ENCODE measurements at places on chromosomes 2 and 18. TPM values are rescaled to one million over a fixed set of nuclear protein-coding genes. Genes with fewer than 3 reads are reported as not detected.

GNLY gene
- total RNA-seq: not detected

TFPI gene
- total RNA-seq: 43.4 TPM

CCDC178 gene
- total RNA-seq: 2.9 TPM

FAM228A gene
- total RNA-seq: 1.7 TPM

RUFY4 gene
- total RNA-seq: 0.29 TPM

HOXD12 gene
- total RNA-seq: 0.23 TPM

TUBA3D gene
- not detected for total RNA-seq

VWC2L gene
- 0.35 TPM for total RNA-seq

HRH4 gene
- total RNA-seq: 0.23 TPM

MAP3K19 gene
- total RNA-seq: 0.12 TPM

KRTCAP3 gene
- total RNA-seq: 1.1 TPM

NCOA1 gene
- total RNA-seq: 70.6 TPM

TUBA4B gene
- not detected for total RNA-seq

CXCR4 gene
- 58.4 TPM for total RNA-seq

CD8B gene
- 0.88 TPM for total RNA-seq

ERMN gene
- 0.06 TPM for total RNA-seq

COBLL1 gene
- total RNA-seq: 138 TPM

ABCB11 gene
- total RNA-seq: 0.06 TPM

EFHD1 gene
- 30.4 TPM for total RNA-seq

LYPD6 gene
- total RNA-seq: 13.4 TPM

DSC3 gene
- total RNA-seq: 1.6 TPM

FAM110C gene
- total RNA-seq: 12.0 TPM

FKBP1B gene
- 5.9 TPM for total RNA-seq

SP5 gene
- total RNA-seq: 3.3 TPM

MOGAT1 gene
- total RNA-seq: not detected

DOK6 gene
- 15.8 TPM for total RNA-seq

ZNF385B gene
- total RNA-seq: 3.6 TPM
